NCI-H1694 treated with DMSO at 0.1 percent for 48 hours (cell line): ENCODE measurements at places on chromosomes 12 and 14.

GRCh38 chr12:42109031-42109430 lies 35.6 kb downstream of the GXYLT1 start:
- DNase-seq, result no peak

GRCh38 chr14:35742032-35742371 lies 67.1 kb downstream of the RALGAPA1 start:
- no peak for DNase-seq

DNA sequence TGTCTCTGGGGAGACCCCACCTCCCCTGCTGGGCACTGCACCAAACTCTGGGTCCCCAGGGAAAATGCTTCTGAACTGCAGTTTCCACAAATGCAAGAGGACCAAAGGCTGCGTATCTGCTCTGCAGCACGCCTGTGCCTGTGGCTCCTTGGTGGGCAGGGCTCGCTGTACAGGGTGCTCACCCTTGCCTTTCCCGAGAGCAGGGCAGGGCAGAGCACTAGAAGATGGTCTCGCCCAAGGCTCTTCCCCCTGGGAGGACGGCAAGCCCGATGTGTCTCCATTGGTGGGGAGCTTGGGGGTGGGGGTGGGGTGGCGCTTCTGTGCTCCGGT lies 175.3 kb upstream of the RTL1 start:
- DNase-seq, result no peak

DNA sequence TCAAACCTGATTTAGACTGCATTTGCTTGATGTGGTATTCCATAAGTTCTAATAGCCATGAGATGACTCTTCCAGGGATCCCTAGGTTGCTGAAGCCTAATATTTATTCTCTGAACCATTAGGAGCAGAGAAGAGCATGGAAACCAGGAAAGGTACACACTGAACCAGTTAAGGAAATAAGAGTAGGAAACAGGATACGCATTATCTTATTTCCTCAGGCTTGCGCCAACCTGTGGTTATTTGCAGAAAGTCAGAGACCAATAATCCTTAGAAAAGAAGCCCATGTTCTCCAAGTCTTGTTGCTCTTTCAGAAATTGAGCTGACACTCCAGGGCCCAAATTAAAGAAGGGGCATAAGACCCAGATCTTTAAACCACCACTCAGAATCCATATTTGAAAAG lies 41.8 kb upstream of the SMUG1 start:
- DNase-seq, result no peak

DNA sequence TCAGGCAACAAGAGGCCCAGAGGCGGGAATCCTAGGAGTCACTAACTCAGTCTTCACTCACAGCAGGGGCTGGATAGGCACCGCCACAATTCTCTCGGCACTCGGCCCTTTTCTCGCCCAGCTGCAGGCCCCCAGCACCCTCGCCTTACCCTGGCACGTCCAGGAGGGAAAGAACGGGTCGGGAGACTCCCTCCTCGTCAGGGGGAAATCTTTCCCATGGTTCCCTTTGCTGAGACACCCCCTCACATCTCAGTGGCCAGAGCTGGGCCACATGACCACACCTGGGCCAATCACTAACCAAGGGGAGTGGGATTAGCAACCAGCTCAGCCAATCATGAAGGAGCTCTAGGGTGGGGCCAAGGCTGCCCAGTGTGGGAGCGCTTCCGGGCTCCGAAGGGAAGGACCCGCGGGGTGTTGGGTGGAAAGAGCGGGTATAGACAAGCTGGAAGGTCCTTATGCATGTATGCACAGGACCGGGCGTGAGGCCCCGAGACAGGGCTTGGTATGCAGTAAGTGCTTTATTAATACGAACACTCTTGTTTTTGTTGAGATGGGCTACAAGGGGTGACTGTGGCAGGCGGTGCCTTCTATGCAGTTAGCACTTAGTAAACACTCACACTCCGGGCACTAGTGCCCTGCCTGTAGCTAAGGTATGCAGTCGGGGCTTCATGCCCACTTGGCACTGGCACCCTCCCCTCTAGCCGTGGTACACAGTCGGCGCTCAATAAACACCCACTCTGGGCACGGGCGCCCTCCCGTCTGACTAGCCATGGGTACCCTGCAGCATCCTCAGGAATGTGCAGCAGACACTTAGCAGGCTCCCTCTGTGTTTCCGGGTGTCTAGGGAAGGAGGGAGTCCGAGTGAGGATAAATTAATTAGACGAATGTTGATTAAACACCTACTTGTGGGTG lies 40.3 kb downstream of the ADGRD1 start:
- DNase-seq, result no peak

DNA sequence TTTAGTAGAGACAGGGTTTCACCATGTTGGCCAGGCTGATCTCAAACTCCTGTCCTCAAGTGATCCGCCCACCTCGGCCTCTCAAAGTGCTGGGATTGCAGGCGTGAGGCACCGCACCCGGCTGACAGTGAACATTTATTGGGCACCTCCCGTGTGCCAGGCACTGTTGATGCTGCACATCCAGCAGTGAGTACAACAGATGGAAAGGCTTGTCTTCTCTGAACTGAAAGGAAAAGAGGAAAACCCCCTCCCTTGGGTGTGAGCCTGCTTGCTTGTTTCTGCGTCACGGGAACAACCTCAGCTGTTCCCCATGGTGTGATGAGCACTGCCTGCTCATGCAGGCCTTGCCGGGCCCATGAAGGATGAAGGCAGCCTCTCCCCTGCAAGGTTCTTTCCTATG lies 39.5 kb downstream of the DGLUCY start:
- peak; percentile 98 for DNase-seq

DNA sequence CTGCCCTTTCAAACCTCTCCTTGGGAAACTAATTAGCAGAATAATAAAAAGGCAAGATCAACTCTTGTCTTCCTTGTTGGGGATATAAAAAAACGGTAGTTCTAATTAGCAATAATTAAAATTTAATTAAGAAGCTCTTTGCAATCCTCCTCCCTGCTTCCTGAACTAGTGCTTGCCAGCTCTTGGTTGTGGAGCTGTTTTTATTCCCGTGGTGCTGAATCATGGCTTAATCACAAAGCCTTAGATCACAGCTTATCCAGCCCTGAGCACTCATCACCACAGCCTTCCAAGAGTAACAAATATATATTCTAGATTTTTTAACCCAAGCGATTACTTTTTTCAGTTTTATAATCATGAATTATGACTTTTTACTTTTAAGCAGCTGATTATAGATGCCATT lies 63.2 kb upstream of the INSM2 start:
- DNase-seq, result no peak

DNA sequence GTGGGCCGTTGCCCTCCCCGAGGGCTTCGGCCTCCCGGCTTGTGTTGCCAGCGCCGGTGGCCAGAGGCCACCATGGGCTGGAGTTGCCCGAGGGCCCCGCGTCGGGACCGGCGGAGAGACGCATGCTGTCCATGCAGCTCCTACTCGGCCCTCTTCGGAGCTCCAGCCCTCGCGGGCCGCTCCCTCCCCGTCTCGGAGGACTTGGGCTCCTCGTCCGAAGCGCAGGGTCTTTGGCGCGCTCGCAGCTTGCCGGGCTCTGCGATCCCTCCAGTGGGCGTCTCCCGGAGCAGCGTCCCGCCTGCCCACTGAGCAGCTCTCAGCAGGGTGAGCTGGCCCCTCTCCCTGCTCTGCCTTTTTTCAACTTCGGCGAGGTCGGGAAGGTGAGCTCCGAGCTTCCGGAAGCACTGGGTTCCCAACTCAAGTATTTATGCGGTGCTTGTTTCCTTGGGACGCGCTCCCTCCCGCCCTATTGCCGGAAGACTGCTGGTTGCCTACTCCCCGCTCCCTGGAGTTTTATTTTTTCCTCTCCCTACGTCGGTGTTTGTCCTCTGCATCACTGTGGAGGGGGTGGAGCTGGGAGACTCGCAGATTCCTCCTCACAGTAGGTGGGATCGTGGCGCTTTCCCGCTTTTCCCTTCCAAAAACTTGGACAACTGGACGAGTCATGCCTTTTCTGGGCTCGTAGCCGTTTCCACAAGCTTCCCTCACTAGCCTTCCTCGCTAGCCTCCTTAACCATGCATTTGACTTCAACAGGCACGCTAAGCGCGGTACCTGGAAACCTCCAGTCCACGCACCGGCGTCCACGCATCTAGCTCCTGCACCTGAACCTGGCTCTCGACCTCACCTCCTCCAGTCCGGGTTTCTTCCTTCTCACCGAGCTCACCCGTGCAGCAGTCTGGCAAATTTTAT lies at the start of gene AVPR1A:
TSS of gene AVPR1A (minus strand) at position 489 of the 910 bp plus-strand sequence. CDS start at position 124, 365 bp downstream.
- no peak for DNase-seq

DNA sequence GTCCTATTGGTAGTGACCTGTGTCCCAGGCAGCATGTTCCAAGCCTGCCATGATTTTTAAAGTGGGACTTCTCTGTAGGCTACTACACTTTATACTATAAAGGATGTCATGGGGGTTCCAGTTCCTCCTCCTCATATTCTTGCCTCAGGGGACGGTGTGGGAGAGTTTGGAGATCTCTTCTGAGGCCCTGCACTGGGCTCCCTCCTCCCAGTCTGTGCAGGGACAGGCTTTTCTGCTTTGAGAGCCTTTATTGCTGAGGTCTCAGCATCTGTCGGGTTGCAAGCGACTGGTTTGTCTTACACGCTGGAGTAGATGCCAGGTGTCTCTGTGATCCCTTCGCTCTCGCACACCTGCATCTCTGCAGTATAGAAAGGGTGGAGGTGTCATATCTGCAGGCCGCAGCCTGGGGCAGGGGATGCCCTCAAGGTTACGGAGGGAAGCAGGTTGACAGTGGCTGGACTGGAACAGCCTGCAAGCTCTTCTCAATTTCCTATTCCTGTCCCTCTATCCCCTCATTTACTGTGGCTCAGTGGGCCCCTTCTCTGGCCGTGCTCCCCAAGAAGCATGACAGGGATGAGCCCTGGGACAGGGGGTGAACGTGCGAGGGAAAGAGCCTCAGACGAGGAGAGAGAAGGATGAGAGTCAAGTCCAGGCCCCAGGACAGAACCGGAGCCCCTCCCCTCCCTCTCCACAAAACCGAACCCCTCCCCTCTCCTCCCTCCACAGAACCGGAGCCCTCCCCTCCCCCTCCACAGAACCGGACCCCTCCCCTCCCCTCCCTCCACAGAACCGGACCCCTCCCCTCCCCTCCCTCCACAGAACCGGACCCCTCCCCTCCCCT lies 51.3 kb downstream of the SLC6A12 start:
- no peak for DNase-seq

DNA sequence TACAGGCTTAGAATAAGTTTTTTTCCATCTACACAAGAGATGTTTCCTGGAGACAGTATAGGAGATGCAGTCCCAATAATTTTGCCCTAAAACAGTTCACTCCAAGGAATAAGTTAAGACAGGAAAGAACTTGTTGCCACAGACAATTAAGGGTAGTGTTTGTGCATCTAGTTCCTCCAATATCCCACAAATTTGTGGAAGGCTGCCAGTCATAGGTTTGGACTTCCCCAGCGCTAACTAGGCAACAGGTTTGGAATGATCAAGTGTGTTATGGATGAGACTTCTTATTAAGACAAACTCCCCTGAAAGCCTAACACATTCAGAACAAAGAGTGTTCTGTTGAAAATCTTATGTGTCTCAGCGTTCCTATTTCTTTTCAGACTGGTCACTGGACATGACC lies 611.0 kb downstream of the CCER1 start:
- DNase-seq, result no peak

DNA sequence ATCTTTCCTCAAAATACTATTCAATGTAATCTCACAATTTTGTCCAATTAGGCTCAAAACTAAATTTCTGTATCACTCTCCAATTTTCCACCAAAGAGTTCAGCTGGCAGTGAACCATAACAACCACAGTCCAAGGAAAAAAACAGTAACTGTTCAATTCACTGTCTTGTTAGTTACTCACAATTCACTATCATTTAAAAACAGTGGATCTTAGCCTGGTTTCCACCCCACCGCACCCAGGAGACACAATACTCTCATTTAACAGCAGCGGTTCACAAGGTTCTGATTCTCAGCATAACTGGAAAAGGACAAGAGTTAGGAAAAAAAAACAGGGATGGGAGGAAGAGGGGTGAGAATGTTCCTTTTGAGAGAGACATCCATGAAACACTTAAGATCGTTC lies 40.5 kb downstream of the MED13L start:
- no peak for DNase-seq

- DNase-seq, result no peak
These were observed 953.6 kb downstream of the SLC6A15 start for GRCh38 chr12:83958997-83959396.

GRCh38 chr14:67575684-67576083 lies 24.4 kb downstream of the PIGH start:
- no peak for DNase-seq

DNA sequence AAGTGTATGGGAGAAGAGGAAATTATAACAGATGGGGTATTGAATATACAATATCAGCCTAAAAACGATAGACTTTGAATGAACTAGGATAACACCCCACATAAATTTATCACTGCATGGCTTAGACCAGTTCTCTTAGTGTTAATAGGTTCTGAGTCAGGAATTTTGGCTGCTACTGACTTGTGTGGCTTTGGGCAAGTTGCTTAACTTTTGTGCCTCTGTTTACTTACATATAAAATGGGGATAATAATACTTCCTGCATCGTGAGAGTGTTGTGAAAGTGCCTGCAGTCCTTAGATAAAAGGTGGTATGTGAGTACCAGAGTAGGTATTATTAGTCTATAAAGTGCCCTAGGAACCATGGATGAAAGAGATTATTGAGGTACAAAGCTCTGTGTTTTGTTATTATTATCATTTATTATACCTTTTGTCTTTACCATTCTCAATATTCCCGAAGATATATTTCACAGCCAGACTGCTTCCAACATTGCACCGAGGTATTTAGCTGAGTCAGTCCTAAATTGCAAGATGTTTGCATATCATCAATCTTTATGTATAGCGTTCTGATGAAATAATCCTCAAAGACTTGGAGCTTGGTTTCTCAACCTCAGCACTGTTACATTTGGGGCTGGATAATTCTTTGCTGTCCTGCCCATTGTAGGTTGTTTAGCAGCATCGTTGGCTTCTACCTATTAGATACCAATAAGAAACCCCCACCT lies 2.3 kb upstream of the PAWR start:
- no peak for DNase-seq

- no peak for DNase-seq
These were observed 255.8 kb upstream of the FOXN3 start for GRCh38 chr14:89672636-89673511.

- DNase-seq, result no peak
These were observed 8.8 kb upstream of the KCNK13 start for GRCh38 chr14:90053044-90053443.

- no peak for DNase-seq
These were observed 6.0 kb upstream of the DACT1 start for GRCh38 chr14:58631732-58632131.

- no peak for DNase-seq
These were observed 505.0 kb upstream of the FLRT2 start for GRCh38 chr14:85024931-85025330.

GRCh38 chr14:84622357-84622756 lies 907.6 kb upstream of the FLRT2 start:
- no peak for DNase-seq

GRCh38 chr14:102805371-102805891 lies 28.2 kb downstream of the TRAF3 start:
- DNase-seq, result no peak

- peak; percentile 99 for DNase-seq
These were observed 166.5 kb upstream of the GSC start for GRCh38 chr14:94936401-94936892.
